Activated CD4-positive, alpha-beta memory T cell treated with anti-CD3 and anti-CD28 coated beads for 36 hours (primary cell): ENCODE measurements at places on chromosomes 5 and 9. TPM values are rescaled to one million over a fixed set of nuclear protein-coding genes. Genes with fewer than 3 reads are reported as not detected.
A peak's percentile ranks its signal among the peaks of the same experiment; 100 is the strongest.

Gene OGN
- total RNA-seq = not detected

Gene MCIDAS
- total RNA-seq = not detected

Gene CDO1
- total RNA-seq = 0.31 TPM

Gene RLN1
- 1.2 TPM for total RNA-seq

Gene CD14
- 0.62 TPM for total RNA-seq

Gene EGR1
- 64.2 TPM for total RNA-seq

Gene PKD2L2
- total RNA-seq = not detected

GRCh38 chr9:70076678-70077077, 33.0 kb downstream of the MAMDC2 start:
- no peak overlapping the region for H3K27ac ChIP-seq
- DNase-seq = no peak
- no peak overlapping the region for H3K4me3 ChIP-seq
- peaks cover 6% of the 10 kb centered on the region for H3K27me3 ChIP-seq
- no peaks in the 10 kb centered on the region for H3K4me1 ChIP-seq
- no peaks in the 10 kb centered on the region for H3K36me3 ChIP-seq

GRCh38 chr5:78273436-78273835, 21.1 kb downstream of the AP3B1 start:
- no peak overlapping the region for H3K4me3 ChIP-seq
- H3K27me3 ChIP-seq = no peaks in the 10 kb centered on the region
- peaks cover 2% of the 10 kb centered on the region for H3K36me3 ChIP-seq
- peaks cover 11% of the 10 kb centered on the region for H3K4me1 ChIP-seq

- H3K27ac ChIP-seq = no peak overlapping the region
- peaks cover 22% of the 10 kb centered on the region for H3K36me3 ChIP-seq
- H3K4me3 ChIP-seq = no peak overlapping the region
- H3K4me1 ChIP-seq = peaks cover 93% of the 10 kb centered on the region
These were observed 55.9 kb downstream of the SEMA4D start for GRCh38 chr9:89441986-89442385.

GRCh38 chr5:102668220-102668932, 86.7 kb upstream of the PAM start:
- DNase-seq = no peak
- H3K4me3 ChIP-seq = no peak overlapping the region
- H3K27me3 ChIP-seq = peaks cover 9% of the 10 kb centered on the region
- H3K36me3 ChIP-seq = no peaks in the 10 kb centered on the region
- H3K27ac ChIP-seq = no peak overlapping the region
- no peaks in the 10 kb centered on the region for H3K4me1 ChIP-seq

DNA sequence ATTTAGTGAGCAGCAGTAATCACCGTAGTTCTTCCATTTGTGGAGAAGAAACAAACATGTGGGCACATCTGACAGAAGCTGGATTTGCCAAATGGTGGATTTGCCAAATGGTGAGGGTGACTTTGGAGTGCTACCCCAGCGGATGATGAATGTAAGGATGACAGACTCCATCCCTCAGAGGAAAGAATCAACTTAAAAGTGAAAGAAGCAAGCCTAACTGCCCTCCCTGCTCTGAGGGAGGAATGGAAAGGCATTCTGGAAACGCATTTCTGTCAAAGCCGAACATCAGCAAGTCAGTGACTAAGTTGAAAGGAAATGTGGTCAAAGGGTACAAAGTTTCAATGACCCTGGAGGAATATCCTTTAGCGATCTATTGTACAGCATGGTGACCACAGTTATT, 143.5 kb downstream of the GPBP1 start:
- no peak for DNase-seq
- H3K27ac ChIP-seq = no peak overlapping the region
- H3K4me1 ChIP-seq = no peaks in the 10 kb centered on the region
- peaks cover 4% of the 10 kb centered on the region for H3K27me3 ChIP-seq
- no peaks in the 10 kb centered on the region for H3K36me3 ChIP-seq
- H3K4me3 ChIP-seq = no peak overlapping the region

DNA sequence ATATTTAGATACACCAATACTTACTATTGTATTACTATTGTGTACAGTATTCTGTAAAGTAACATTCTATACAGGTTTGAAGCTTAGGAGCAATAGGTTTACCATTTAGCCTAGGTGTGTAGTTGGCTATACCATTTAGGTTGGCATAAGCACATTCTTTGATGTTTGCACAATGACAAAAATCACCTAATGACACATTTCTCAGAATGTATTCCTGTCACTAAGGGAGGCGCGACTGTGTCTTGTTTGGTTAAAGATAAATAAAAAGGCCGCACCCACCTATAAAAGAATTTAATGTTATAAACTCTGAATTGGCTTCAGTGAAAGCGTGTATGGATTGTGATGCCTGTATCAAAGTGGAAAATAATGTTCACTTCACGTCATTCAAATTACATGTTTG, 1815.4 kb upstream of the CDH6 start:
- no peaks in the 10 kb centered on the region for H3K4me1 ChIP-seq
- no peak for DNase-seq
- no peak overlapping the region for H3K27ac ChIP-seq
- H3K4me3 ChIP-seq = no peak overlapping the region
- H3K27me3 ChIP-seq = no peaks in the 10 kb centered on the region

GRCh38 chr5:180810959-180811622, 8.5 kb upstream of the MGAT1 start:
- peaks cover 67% of the 10 kb centered on the region for H3K4me1 ChIP-seq
- no peaks in the 10 kb centered on the region for H3K27me3 ChIP-seq
- peaks cover 5% of the 10 kb centered on the region for H3K36me3 ChIP-seq
- DNase-seq = peak; percentile 9
- peak overlapping the region; percentile 94 for H3K4me3 ChIP-seq

GRCh38 chr5:171709930-171710329, 75.7 kb upstream of the SMIM23 start:
- no peak overlapping the region for H3K4me3 ChIP-seq
- no peaks in the 10 kb centered on the region for H3K4me1 ChIP-seq
- H3K27ac ChIP-seq = no peak overlapping the region
- H3K27me3 ChIP-seq = peaks cover 6% of the 10 kb centered on the region

DNA sequence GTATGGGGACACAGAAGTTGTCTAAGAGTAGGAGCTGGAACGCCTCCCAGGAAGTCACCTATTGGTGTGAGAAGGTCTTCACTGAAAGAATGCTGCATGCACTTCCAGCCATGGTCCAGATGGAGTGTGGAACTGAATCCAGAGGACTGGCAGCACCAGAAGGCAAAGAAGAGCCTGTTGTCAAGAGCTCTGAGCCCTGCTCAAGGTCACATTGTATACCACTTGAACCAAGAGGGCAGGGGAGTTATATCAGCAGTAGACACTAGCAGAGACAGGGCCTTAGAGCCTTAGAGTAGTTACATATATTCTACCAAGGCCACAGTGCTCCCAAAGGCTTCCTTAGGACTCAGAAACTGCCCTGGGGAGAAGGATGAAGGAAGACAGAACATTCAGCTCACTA, 130.8 kb upstream of the POC5 start:
- H3K36me3 ChIP-seq = no peaks in the 10 kb centered on the region
- H3K4me1 ChIP-seq = no peaks in the 10 kb centered on the region
- DNase-seq = no peak
- no peak overlapping the region for H3K4me3 ChIP-seq

- no peaks in the 10 kb centered on the region for H3K36me3 ChIP-seq
- no peak overlapping the region for H3K27ac ChIP-seq
- no peaks in the 10 kb centered on the region for H3K4me1 ChIP-seq
- peaks cover 28% of the 10 kb centered on the region for H3K27me3 ChIP-seq
- H3K4me3 ChIP-seq = no peak overlapping the region
- no peak for DNase-seq
These were observed 30.3 kb upstream of the TIFAB start for GRCh38 chr5:135482381-135482933.

DNA sequence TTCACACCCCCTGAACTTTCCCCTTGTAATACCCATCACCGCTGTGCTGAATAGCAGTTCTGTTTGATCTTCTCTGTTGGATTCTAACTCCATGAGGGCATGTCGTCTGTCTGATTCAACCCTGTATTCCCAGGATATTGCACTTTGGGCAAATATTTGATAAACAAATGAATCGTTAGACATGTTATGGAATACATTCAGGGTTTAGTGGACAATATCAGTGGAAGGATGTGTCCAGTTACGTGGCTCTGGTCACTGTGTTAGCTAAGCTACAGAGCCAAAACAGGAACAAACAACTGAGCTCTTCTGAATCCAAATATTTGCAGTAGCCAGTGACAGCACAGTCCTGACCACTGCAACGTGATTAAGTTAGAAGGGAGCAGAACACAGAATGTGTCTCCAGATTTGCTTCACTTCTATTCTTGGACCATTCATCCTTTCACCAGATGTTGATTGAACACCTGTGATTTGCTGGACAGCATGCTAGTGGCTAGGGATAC, 13.2 kb downstream of the ANGPTL2 start:
- no peak overlapping the region for H3K4me3 ChIP-seq
- H3K27ac ChIP-seq = no peak overlapping the region
- no peaks in the 10 kb centered on the region for H3K4me1 ChIP-seq
- H3K36me3 ChIP-seq = no peaks in the 10 kb centered on the region
